ENCODE measurements at places on chromosomes 13 and 19.

GRCh38 chr19:13507053-13507611, 853 bp upstream of the CACNA1A start:
- H3K4me3 ChIP-seq: no peak overlapping the region
- peaks cover 7% of the 10 kb centered on the region for H3K27me3 ChIP-seq
- no peaks in the 10 kb centered on the region for H3K4me1 ChIP-seq
- H3K36me3 ChIP-seq: no peaks in the 10 kb centered on the region
- no peak overlapping the region for H3K27ac ChIP-seq

DNA sequence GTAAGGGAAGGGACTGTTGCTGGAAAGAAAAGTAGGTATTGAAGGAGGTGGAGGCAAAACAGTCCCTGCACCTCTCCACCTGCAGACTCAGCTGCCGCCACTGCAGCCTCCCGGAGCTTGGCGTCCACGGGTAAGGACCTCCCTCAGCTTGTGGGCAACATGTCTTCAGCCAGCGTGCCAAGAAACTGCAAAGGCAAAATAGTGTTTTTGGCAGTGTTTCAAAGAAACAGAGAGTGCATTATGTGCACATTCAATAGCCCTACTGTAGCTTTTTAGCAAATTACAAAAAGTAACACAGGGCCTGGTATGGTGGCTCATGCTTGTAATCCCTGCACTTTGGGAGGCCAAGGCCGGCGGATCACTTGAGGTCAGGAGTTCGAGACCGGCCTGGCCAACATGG, 57.4 kb downstream of the ATP11A start:
- H3K27ac ChIP-seq: no peak overlapping the region
- DNase-seq: no peak
- H3K4me1 ChIP-seq: no peaks in the 10 kb centered on the region
- no peaks in the 10 kb centered on the region for H3K36me3 ChIP-seq
- no peak overlapping the region for H3K4me3 ChIP-seq
- H3K27me3 ChIP-seq: no peaks in the 10 kb centered on the region

DNA sequence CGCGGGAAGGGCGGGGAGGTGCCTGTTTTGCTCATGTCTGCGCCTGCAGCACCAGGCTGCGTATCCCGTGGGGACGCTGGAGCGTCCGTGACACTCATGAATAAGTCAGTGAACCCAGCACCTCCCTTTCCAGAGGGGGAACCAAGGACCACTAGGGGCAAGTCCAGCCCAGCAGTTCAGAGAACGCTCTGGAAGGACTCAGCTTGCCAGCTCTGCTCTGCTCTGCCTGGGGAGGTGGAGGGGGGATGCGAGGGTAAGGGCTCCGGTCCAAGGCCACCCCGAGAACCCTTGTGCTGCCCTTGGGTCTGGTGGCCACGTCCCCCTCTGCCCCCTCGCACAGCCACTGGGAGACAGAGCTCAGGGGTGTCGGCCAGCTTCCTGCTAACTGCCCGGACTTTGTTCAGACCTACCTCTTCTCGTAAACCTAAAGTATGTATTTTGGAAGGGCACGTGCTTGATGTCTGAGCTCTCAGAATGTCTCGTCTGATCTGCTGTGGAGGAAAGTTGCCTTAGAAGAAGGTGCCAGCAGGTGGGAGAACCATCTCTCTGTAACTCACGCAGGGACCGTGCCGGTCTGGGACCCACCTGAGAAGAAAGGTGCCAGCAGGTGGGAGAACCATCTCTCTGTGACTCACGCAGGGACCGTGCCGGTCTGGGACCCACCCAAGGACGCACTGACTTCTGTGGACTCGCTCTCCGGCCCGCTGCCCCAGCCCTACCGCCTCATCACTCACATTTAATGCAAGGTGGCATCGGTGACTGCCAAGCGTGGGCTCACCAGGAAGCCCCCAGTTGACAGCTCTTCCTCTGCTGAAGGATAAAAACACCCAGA, 34.1 kb downstream of the TMEM255B start:
- H3K36me3 ChIP-seq: no peaks in the 10 kb centered on the region
- no peaks in the 10 kb centered on the region for H3K4me1 ChIP-seq
- DNase-seq: no peak

DNA sequence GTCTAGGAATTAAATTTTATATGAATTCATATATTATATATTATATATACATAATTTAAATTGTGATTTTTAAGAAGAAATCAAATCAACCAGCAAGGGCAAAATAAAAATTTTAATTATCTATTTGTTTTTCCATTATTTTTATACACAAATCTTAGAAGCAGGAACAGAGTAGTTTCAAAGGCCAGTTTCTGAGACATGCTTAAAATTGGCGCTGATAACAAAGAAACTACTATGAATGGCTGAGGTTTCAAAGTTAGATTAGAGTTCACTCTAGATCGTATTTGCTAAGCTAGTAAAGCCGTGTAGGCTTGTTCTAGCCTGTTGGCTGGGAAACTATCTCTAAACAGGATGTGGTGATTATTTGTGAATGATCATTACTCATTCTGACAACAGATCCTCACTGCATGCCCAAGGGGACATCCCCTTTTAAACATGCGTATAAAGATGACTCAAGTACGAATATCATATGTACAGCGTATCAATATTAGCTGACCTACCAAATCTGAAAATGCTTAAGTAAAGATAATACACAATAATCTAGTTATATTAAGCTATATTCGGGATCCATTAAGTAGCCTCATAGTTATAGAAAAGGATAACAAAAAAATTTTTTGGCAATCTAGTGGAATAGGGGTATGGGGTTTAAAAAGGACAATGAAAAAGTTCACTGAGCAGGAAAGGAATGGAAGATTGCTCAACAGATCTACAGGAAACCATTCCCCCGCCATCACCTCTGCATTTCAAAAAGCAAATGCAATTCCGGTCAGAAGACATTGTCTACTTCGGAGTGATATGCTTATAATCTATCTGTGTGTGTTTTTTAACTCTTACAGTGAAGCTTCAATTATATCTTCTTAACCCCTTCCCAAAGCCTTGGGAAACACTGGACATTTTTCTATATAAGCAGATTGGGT, 150.1 kb downstream of the SHISA2 start:
- no peaks in the 10 kb centered on the region for H3K36me3 ChIP-seq
- H3K4me3 ChIP-seq: no peak overlapping the region

- no peaks in the 10 kb centered on the region for H3K27me3 ChIP-seq
- peak overlapping the region; percentile 99 for H3K4me3 ChIP-seq
- H3K27ac ChIP-seq: peak overlapping the region; percentile 96
Measured at GRCh38 chr19:1068009-1069001, 1.3 kb downstream of the ARHGAP45 start.

Measured in T-cell (primary cell).